NCI-H2171 (cell line): ENCODE measurements at places on chromosomes 12 and 14.

DNA sequence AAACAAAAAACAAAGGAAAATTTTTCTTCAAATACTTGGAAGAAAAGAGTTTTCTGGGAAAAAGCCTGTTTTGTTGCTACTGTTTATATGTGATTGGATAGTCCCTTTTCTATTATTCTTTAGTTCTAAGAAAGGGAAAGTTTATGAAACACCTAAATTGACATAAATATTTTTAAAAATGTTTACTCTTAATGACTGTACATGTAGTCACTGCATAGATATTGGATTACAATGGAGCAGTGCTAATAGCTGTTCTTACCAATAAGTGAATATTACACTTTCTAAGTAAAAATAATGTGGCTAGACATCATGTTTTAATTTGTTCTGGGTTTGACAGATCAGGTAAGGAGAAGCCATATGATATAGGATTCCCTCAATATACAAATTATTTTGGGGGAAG, 352.7 kb upstream of the DIO2 start:
- no peak for DNase-seq

GRCh38 chr12:97474987-97475386, 12.4 kb downstream of the RMST start:
- no peak for DNase-seq

GRCh38 chr14:99534333-99534732, 53.1 kb downstream of the CCNK start:
- DNase-seq: no peak

DNA sequence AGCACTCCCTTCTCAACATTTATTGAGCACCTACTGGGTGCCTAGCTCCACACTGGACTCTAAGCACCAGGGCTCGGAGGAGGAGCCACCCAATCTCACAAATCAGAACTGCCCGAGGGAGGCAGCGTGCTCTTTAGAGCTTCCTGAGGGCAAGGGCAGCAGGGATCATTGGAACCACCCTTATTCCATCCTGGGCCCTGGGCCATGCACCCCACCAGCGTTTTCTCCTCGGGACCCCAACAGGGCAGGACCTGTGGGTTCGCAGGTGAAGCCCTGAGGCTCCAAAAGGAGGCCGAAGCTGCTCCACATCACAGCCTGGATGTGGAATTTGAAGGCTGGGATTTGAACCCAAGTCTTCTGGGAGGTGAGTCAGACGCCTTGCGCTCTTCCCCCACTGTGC, 15.4 kb downstream of the TMEM119 start:
- DNase-seq: no peak

DNA sequence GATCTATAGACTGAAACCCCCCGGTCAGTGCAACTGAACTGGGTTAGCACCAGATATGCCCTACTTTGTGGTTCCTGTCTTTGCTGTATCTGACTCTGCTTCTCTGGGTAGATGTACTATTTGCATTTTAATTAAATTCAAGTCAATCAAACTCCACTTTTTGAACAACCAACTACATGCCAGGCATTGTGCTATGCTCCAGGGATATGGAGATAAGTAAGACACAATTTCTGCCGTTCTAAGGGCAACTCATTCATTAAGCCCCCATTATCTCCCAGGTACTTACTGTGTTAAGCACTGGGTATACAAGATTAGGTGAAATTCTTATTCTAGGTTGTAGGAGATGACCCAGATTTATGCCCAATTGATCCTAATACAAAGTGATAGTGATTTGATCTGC, 62.7 kb upstream of the JDP2 start:
- DNase-seq: no peak

GRCh38 chr14:101992708-101993107, 28.3 kb downstream of the DYNC1H1 start:
- no peak for DNase-seq

GRCh38 chr12:108119126-108119973, 9.7 kb upstream of the WSCD2 start:
- DNase-seq: no peak

- no peak for DNase-seq
These were observed 65.0 kb downstream of the TESC start for GRCh38 chr12:117034249-117034648.

GRCh38 chr12:14621826-14622225, 54.1 kb upstream of the PLBD1 start:
- DNase-seq: no peak

DNA sequence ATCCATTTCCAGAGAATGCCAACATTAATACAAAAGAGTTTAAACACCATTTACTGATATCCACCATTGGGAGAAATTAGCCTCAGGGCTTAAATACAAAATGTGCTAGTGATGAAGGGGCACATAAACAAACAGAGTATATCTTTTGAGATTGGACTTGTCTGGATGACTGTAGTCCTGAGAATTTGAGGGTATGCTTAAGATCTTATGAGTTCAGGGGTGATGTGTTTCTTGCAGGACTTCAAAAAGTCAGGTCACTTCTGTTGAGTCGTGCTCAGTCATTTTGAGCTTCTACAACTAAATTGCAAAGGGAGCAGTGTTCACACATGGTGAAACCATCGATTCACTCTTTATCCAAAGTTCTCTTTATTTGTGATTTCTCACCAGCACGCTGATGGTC, 425.7 kb downstream of the ATP23 start:
- DNase-seq: no peak

GRCh38 chr14:98965076-98965475, 306.9 kb downstream of the BCL11B start:
- no peak for DNase-seq

- DNase-seq: no peak
These were observed 59.5 kb downstream of the ETNK1 start for GRCh38 chr12:22684140-22685118.

DNA sequence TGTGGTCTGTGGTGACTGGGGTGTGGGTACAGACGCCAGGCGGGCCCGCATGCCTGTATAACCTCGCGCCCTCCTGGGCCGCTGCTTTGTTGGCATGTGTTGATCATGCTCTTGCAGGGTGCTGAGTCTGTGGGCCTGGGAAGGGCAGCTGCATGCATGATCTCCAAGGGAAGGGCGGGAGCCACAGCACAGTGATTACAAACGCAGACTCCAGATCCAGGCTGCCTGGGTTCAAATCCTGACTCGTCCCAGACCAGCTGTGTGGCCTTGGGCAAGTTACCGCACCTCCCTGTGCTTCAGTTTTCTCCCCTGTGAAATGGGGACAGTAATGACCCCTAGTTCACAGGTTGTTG, 24.0 kb downstream of the ADGRD1 start:
- no peak for DNase-seq

DNA sequence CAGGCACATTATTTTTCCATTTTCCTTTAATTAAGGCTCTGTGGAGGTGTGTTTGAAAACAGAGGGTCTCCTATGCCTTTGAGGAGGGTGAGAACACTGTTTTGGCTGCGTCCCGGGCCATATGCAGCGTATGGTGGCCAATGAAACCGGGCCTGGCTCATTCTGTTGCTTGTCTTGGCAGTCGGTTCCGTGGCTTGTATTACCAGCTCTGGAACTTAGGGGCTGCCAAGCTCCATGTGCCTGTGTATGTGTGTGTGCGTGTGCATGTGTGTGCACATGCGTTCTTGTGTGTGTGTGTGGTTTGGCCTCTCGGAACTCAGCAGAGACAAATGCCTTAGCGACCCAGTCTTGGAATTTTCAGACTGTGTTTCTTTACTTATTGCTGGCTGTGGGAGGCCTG, 2.7 kb downstream of the JDP2 start:
- DNase-seq: no peak

DNA sequence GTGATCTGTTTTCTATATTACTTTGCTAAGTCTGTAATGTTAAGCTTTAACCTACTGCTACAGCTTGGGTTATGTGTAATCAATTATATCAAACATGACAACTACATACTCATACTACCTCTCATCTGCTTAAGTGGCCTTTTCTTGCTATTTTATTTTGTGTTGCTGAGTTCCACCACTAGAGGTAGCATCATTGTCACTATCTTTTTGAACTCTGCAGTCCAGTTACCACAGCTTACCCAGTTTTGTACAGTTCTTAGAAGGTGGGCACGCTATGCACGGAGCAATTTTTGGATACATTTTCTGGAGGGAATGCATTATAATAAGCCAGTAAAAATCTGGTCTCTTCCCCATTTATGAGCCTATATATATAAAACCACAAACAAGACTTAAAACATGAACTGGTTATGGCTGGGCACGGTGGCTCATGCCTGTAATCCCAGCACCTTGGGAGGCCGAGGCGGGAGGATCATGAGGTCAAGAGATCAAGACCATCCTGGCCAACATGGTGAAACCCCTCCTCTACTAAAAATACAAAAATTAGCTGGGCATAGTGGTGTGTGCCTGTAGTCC, 48.5 kb downstream of the SAV1 start:
- DNase-seq: no peak

DNA sequence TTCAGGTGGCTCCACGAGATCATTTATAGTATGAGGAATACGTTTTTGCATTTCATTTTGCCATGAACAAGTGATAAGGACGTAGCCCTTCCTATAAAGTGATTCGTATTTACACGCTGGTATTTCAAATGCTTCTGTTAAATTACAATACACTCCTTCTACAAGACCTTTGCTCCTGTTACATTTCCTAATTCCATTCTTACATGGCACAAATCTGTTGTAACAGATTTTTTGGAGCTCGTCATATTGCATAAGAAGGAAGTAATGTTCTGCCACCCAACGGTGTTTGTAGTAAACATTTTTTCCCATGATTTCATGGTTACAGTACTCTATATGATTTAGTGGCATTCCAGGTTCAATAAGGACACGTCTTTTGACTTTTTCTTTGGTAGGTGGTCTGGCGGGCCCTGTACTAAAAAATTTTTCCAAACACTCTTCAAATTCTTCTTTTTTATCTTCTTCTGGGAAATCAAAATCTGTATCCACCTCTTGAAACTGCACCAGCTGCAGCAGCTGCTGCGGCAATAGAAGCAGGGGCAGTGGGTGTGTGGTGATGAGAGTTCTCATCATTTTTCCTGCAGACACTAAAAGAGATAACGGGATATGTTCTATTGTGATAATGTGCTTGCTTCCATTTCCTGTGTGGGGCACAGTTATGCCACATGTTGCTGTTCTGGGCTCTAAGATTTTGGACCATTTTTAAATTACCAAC, 4.2 kb downstream of the RNASE9 start:
- DNase-seq: no peak

GRCh38 chr12:107378609-107379008, 285.3 kb upstream of the CRY1 start:
- no peak for DNase-seq

DNA sequence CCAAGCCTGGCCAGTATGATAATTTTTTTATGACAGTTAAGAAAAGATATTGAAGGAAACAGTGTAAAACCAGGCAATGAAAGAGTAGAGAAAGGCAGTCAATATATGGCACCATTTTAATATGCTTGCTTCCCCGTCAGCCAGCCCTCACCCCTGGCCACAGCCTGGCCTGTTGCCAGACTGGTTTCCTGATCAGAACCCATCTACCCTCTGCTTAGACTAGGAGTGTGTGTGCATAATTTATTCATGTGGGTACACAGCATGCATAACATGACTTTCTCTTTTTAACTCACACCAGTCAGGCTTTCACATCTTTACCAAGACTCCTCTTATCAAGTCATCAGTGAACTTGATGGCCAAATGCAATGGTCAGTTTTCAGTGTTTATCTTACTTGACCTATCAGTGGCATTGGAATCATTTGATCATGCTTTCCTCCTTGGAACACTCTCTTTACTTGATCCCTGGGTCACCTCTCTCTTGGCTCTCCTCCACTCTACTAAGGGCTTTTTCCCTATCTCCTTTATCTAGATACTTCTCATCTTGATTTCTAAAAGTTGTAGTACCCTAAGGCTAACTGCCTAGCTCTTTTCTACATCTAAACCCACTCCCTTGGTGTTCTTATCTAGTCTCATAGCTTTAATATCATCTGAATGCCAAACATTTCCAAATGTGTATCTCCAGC, 10.0 kb upstream of the GPR19 start:
- DNase-seq: no peak
